ENCODE measurements at places on chromosomes 16 and 17. TPM values are rescaled to one million over a fixed set of nuclear protein-coding genes. Genes with fewer than 3 reads are reported as not detected.

LITAF gene
- 52.9 TPM for total RNA-seq

ZPBP2 gene
- total RNA-seq = not detected

FBF1 gene
- total RNA-seq = 13.4 TPM

QRICH2 gene
- 0.92 TPM for total RNA-seq

ASPA gene
- not detected for total RNA-seq

HOXB3 gene
- total RNA-seq = 4.6 TPM

ARL5C gene
- total RNA-seq = not detected

KCNG4 gene
- total RNA-seq = not detected

CCDC78 gene
- 0.59 TPM for total RNA-seq

LGALS9B gene
- total RNA-seq = not detected

TM4SF5 gene
- total RNA-seq = not detected

CDR2L gene
- total RNA-seq = 4.2 TPM

LCMT1 gene
- 64.8 TPM for total RNA-seq

ITGB4 gene
- total RNA-seq = not detected

CCL13 gene
- not detected for total RNA-seq

NAGS gene
- 1.4 TPM for total RNA-seq

CCDC200 gene
- not detected for total RNA-seq

MT3 gene
- not detected for total RNA-seq

CD300H gene
- not detected for total RNA-seq

KRTAP4-9 gene
- total RNA-seq = not detected

FGF11 gene
- not detected for total RNA-seq

SNN gene
- total RNA-seq = 11.8 TPM

RNF112 gene
- not detected for total RNA-seq

CD300A gene
- not detected for total RNA-seq

SGCA gene
- 1.1 TPM for total RNA-seq

CDRT15 gene
- not detected for total RNA-seq

PLCG2 gene
- total RNA-seq = 1.0 TPM

TBC1D3I gene
- not detected for total RNA-seq

KRTAP1-3 gene
- total RNA-seq = not detected

HMOX2 gene
- 62.7 TPM for total RNA-seq

ACD gene
- 24.7 TPM for total RNA-seq

IL32 gene
- 4.4 TPM for total RNA-seq

KLHL11 gene
- 13.3 TPM for total RNA-seq

DOC2A gene
- not detected for total RNA-seq

KRT16 gene
- total RNA-seq = not detected

XAF1 gene
- 4.9 TPM for total RNA-seq

HBZ gene
- total RNA-seq = not detected

PRSS33 gene
- total RNA-seq = not detected

TMIGD1 gene
- total RNA-seq = not detected

RPA1 gene
- 34.6 TPM for total RNA-seq

IL34 gene
- total RNA-seq = 2.2 TPM

Measured in MG63 (cell line).